ENCODE measurements at places on chromosomes 5 and 9.

- no peak for DNase-seq
These were observed 23.3 kb upstream of the STOM start for GRCh38 chr9:121393318-121393717.

DNA sequence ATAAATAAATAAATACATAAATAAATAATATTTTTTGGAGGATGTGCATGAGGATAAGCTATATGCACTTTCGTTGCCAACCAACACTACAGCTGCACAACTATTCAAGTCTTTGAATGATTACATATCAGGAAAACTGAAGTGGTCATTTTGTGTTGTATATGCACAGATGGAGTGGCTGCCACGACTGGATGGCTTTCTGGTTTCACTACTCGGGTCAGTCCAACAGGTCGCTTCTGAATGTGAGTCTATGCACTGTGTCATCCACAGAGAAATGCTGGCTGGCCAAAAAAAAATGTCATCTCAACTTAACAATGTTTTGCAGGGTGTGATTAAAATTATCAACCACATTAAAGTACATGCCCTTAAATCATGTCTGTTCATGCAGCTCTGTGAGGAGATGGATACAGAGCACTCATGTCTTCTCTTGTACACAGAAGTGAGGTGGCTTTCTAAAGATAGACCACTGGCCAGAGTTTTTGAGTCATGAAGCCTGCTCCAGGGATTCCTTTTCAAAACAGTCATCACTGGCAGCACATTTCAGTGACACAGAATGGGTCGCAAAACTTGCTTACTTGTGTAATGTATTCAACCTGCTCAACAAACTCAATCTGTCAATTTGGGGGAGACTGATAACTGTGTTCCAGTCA is 589.8 kb upstream of the CYLC2 start:
- no peak for DNase-seq

DNA sequence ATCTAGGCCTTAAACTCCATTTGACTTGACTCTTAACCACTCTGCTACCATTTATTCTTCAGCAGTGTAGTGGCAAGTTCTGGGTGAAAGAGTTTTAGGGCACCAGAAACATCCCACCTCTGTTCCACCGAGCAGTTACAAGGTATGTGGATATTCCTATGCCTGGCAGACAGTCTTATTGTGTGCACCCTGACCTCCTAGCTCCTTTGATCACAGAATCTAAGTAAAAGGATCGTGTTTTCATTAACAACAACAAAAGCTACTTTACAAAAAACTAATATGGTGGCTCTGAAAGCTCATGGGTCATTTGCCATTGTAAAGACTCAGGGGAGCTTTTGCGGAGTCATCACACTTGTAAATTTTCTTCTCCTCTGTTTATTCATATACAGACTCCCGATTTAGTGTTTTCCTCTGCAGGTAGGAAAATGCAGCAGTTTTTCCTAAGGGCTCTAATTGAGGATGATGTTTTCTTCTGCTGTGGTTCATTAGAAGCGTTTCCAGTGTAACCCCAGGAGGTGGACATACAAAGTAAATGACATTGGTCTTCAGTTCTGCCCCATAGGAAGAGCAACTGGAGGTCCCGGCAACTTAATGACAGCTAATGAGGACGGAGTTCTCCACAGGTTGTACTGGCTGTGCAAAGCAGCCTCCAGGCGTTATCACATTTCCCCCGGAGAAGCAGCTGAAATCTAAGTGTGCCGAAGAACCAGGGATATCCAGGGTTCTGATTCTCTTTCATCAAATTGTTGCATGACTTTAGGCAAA is 78.2 kb downstream of the ATP10B start:
- no peak for DNase-seq

GRCh38 chr5:53109056-53109442 is 508 bp downstream of the MOCS2 start:
- DNase-seq, result no peak

- peak; percentile 90 for DNase-seq
These were observed at the start of gene ANKH for GRCh38 chr5:14871214-14872069. TSS of gene ANKH (minus strand) at chr5:14871778. CDS start at chr5:14871447, 331 bp downstream.

GRCh38 chr5:68049053-68049713 is 166.4 kb upstream of the PIK3R1 start:
- no peak for DNase-seq

- DNase-seq, result no peak
These were observed 355.9 kb downstream of the RAB3C start for GRCh38 chr5:58938563-58939424.

- no peak for DNase-seq
These were observed 16.6 kb downstream of the NIM1K start for GRCh38 chr5:43208658-43209057.

- DNase-seq, result no peak
These were observed 70.3 kb downstream of the BARX1 start for GRCh38 chr9:93884808-93885207.

DNA sequence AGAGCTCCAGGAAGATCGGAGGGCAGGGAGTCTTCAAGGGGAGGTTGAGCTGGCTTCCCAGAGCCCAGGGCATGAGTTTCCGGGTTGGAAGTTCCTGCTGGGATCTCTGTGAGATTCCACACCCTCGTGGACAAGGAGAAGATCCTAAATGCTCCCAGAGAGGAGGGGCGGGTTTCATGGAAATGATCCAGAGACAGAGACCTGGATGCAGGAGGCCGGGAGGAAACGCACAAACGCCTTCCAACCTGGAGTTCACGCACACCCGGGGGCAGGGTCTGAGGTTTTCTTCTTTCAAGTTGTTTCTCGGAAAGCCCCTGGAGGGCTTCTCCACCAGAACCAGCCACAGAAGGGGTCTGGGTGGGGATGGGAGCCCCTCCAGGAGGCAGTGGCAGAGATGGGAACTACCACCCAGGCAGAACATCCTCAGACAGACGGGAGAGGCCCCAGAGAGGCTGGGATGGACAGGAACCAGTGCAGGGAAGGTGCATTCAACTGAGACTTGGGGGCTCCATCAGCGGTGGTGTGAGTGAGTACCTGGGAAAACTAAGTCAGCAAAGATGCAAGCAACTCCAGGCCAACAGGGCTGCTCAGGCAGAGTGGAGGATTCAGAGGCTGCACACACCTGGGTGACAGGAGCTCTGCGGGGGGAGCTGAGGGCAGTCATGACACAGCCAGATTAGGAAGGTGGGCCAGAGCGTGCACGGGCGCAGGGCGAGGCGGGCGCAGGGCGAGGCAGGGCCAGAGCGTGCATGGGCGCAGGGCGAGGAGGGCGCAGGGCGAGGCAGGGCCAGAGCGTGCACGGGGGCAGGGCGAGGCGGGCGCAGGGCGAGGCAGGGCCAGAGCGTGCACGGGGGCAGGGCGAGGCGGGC is 52.1 kb upstream of the EXOC3 start:
- no peak for DNase-seq

GRCh38 chr5:21142791-21143190 is 1154.8 kb upstream of the CDH18 start:
- DNase-seq, result no peak

DNA sequence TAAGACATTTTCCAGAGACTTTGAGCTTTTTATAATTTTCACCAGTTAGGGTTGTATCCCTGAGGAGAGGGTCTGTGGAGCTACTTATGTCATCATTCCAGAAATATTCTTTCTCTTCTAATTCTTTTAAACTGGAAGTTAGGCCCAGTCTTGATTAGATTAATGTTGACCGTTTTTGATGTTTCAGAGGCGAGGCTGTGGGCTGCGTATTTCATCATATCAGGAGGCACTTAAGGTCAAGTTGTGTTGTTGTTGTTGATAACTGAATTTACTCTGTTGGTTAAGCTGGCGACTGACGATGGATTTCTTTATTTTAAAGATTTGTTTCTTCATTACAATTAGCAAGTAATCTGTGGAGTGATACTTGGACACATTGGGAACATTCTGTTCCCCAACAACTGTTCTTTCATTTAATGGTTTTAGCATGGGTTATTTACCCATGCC is 20.1 kb downstream of the IPO11 start:
- no peak for DNase-seq

DNA sequence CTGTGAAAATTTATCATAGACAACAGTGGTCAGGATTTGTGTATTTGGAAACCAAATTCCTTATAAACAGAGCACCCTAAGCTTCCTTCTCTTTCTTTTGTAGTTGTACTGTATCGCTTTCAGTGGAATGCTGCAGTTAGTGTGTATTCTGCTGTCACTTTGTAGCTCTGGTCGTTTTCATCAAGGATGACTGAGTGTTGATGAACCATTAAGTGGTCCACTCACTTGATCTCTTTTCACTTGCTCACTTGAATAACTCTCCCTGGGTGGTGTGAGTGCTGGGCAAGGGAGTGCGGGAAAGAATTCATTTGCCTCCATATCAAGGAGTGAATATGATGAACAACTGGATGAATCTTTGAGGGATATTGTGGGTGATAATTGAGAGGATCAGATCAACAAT is 1225.7 kb upstream of the WWC1 start:
- DNase-seq, result no peak

GRCh38 chr5:84069608-84070179 is 315.0 kb downstream of the EDIL3 start:
- no peak for DNase-seq

- no peak for DNase-seq
These were observed 74.2 kb upstream of the SLC12A2 start for GRCh38 chr5:128009403-128009802.

- DNase-seq, result no peak
These were observed 103.3 kb downstream of the SREK1 start for GRCh38 chr5:66247176-66247960.

DNA sequence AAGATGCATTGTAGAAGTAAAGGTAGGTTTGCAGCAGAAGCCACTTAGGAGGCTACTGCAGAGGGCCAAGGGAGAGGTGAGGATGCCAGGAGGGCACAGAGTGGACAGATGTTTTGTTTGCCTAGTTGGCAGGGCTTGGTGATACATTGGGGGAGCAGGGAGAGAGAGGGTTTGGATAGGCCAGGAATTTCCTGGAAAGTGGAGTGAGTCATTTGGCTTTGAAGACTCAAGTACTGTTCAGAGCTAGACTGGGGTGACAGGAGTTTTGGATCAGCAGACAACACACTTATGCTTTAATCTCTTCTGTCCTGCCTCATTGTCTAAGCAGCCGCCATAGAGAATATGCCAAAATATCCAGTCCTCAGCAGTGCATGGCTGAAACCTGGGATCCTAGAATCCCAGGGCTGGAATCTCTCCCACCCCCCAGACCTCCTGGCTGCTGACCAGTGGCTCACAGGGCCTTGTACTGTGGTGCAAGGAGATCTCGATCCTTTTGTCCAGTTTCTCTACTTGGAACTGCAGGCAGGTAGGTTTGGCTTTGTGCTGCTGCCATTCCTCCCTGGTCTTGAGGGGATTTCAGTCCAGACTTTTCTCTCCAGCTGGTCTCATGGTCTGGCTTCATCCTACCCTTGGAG is 11.0 kb downstream of the TMEM268 start:
- no peak for DNase-seq

- DNase-seq, result no peak
These were observed 117.1 kb downstream of the ICE1 start for GRCh38 chr5:5539590-5539989.

DNA sequence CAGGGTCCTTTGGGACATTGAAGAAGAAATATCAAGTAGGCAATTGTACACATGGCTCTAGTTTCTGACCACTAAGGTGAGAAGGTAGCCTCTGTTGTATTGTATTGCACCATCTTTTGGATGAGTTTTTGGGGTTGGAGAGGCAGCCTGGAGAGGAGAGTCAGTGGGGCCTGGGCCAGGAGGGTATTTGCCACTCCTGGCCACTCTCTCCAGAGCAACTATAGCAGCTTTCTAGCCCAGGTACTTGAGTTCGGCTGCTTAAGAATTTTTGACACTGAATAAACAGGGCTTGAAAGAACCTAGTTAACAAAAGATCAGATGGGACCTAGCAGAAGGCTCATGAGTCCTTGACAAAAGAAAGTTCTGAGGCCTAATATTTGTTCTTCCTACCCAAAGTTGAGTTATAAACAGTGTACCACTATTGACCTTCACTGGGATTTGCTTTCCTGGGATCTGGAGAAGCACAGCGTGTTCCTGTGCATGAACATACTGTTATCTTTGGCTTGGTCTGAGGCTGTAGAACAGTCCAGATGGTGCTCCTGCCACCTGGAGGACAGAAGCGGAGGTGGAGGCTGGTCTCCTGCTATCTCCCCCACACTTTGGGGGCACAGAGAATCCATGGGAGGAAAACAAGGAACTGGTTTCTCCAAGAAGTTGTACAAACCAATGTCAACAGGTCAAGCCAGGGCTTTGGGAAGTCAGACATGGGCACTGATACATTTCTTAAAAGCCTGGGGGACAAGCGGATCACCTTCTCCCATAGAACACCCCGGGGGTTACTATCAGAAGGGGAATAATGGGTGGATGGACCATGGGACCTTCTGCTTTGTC is 110.4 kb upstream of the LIFR start:
- DNase-seq, result no peak

DNA sequence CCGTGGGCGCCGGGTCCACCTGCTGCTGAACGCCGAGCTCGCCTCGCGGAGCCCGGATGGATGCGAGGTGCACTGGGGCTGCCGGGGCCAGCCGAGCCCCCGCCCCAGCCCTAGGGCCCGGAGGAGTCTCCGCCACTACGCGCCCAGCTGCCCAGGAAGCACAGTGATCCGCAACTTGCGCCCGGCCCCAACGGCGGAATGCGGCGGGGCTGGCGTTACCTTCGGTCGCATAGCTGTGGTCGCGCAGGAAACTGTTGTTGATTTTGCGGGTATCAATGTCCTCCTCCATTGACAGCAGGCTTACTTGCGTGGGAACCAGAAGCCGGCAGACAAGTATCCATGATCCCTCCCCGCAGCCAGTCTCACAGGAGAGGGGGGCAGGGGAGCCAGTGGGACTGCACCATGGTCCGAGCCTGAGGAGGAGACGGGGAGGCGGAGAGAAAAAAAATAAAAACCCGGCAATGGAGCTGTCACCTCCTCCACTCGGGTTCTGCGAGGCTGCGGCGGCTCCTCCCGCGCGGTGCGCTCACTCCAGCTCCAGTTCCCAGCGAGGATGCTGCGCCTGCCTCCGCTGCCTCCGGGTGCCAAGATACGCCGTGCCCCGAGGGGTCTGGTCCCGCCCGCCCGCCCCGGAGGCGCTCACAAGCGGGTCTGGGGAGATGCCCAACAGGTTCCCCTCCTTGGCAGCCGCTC is 628 bp downstream of the PPP2R2B start:
- DNase-seq, result peak; percentile 28

GRCh38 chr5:74894351-74894750 is 28.2 kb upstream of the FAM169A start:
- no peak for DNase-seq

GRCh38 chr5:32713770-32714381 is 2.8 kb downstream of the NPR3 start:
- DNase-seq, result no peak

DNA sequence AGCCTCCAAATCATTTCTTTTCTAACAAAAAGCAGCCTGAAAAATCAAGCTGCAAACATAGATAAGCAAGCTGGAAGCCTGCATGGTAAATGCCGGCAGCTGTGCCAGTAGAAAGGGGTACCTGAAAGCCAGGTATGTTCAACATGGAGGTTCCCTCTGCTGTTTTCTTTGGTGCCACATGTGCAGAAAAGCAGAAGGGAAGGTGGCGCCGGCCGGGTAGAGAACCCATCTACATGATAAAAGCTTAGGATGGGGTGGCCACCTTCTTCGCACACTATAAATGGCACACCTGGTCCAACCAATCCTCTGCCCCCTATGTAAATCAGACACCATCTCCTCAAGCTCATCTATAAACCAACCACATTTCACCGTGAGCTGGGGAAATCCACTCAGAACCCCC is 268.9 kb upstream of the IRX2 start:
- no peak for DNase-seq
